C1 segment of cervical spinal cord (tissue), 14 donors: ENCODE measurements at places on chromosomes 5 and 9.
A peak's percentile ranks its signal among the peaks of the same experiment; 100 is the strongest.

GRCh38 chr5:10912435-10912834 lies 151.4 kb upstream of the DAP start:
- DNase-seq, result no peak

DNA sequence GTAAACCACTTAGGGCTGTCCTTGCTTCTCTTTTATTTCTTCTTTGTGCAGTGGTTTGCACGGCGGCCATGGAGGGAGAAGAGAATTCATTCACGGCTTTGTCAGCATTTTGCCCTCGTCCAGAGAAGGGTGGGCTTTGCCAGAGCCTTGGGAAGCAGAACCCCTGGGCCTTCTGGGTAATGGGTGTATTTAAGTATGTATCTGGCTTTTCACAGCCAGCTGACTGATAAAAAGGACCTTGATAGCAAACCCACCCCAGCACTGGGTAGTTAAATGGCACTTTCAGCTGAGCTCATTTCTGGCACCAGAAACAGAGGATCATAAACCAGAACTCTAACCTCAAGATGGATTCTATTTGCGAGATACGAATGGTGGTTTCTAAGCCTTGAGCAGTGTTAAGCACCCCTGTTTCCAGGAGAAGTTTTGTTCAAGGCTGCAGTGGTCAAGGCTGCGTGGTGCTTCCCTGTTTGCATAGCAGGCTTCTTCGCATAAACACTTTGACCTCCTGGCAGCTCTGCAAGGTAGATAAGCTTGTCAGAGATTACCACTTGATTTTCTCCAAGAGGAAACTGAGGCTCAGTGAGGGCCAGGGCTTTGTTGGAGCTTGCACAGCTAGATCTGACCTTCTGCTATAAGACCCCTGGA lies 441.6 kb upstream of the KLF4 start:
- no peak for DNase-seq

DNA sequence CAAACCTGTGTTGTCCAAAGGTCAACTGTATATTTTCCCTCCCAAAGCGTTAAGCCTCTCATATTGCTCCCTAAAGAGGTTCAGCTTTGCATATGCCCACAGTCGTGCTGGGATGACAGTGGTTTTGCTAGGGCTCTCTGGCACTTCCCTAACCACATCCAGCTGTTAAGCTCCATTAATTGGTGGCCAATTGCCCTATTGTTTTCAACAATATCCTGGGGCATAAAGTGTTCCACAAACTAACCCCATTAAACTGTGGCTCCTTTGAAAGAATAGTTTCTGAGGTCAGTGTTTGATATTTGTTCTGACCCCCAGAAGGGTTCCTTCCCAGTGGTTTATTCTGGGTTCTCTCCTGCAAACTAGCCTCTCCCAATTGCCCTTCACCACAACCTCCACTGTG lies 194.5 kb downstream of the HSD17B3 start:
- no peak for DNase-seq

GRCh38 chr5:68149189-68149588 lies 66.4 kb upstream of the PIK3R1 start:
- DNase-seq, result no peak

GRCh38 chr9:5480919-5481318 lies 29.4 kb upstream of the PDCD1LG2 start:
- DNase-seq, result no peak

- no peak for DNase-seq
Observed at GRCh38 chr5:35305336-35306020, 75.2 kb upstream of the PRLR start.

- DNase-seq, result no peak
Observed at GRCh38 chr9:91757782-91758181, 192.2 kb downstream of the ROR2 start.

DNA sequence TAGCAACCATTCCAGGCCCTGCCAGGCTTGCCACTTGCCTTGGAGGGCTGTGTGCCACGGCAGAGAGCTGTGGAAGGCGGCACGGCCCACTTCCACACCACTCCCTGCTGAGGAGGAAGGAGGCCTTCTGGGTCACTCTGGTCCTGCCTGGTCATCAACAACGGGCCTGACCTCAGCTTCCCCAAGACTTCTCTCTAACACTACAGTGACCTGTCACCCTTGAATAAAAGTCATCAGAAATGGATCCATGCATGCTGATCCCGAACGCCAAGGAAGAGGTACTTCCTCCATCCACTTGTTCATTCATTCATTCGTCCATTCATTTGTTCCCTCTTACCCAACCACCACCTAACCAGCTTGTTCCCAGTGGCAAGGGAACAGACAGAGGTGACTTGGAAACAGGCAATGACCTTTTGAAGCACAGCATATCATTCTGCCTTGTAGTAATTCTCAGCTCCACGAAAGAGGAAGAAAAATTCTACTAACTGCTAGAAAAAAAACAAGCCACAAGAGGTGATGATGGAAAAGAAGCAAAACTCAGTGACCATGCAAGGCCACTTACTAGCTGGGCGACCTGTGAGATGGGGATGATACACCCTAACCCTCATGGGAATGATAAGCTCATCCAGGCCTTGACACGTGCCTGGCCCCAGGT lies 58.6 kb downstream of the STK10 start:
- DNase-seq, result no peak

DNA sequence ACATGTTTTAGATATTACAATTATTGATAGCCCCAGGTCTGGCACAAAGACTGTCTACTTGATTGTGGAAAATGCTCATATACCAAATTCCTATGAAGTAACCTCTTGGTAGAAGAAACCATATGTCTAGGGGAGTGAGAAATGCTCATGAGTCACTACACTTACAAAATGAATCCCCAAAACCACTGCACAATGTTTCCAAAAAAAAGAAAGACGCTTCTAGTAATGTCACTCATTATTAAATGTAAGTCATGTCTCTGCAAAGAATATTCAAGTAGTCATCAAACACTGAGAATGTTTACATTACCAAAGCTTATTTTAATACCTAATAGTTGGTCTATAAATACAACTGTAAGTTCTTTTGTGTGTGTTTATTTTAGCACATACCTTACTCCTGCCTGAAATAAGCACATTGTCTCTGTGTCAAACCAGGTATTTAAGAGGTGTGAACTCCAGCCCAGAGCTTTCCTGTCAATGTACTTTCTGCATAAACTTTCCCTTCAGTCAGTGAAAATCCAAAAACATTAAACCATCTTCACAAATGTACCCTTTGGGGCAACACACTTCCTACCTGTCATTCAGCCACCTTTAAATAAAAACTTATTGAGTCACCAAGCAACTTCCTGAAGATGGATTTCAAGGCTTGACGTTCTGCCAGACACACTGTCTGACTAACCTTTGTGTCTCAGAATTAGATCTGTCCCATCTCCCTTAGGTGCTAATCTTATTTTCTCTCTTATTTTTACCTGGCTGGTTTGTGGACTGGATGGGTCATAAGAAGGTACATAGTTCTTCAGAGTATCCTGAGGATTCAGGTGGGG lies 194.0 kb downstream of the NFIB start:
- DNase-seq, result no peak

GRCh38 chr9:111163716-111164389 lies 125.6 kb upstream of the LPAR1 start:
- DNase-seq, result no peak

DNA sequence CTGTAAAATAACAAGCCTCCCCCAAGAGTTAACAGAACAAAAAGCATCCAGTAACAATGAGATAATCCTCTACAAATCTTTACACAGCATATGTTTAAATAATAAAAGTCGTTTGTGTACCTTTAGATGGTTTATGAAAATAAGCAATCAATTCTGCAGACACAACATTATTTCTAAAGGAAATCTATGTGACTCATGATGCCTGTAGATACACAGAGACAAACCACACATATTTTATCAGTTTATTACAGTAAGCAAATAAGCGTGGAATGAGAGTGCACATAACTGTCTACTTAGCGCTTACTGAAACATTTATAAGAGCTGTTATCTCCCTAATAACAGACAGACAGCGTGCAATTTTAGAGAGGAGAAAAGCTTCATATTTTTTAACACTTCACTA lies 243.6 kb downstream of the AP3B1 start:
- no peak for DNase-seq

DNA sequence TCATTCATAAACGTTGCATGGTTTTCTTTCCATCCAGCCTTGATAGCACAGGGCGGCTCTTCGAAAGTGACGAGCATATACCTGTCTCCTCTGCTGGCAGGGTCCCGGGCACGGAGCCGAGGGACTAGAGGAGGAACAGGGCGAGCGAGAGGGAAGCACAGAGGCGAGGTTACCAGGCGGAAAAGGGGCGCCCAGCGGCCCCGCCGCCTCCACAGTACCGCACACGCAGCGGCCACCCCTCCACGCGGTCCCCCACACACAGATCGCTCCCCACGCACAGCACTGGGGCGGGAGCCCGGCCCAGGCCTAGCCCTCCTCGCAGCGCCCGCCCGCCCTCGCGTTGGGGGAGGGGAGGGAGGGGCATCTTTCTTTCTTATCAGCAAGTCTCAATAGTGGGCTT lies 296.6 kb upstream of the DAB2 start:
- no peak for DNase-seq

DNA sequence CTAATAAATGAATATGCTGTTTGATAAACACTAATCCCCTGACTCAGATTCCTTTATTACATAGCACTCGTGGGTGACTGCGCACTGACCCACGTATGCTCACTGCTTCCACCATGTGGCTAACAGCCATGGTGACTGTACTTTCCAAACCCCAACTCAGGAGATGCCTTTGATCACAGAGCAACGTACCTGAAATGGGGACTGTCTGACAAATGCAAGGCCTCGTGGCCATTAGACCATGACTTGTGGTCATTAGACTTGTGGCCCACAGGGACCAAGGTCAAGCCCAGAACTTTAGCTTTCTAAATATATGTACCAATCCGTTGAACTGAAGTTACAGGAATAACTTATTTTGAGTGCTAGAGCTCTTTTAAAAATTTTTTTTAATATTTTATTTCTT lies 46.6 kb downstream of the CYFIP2 start:
- peak; percentile 6 for DNase-seq

DNA sequence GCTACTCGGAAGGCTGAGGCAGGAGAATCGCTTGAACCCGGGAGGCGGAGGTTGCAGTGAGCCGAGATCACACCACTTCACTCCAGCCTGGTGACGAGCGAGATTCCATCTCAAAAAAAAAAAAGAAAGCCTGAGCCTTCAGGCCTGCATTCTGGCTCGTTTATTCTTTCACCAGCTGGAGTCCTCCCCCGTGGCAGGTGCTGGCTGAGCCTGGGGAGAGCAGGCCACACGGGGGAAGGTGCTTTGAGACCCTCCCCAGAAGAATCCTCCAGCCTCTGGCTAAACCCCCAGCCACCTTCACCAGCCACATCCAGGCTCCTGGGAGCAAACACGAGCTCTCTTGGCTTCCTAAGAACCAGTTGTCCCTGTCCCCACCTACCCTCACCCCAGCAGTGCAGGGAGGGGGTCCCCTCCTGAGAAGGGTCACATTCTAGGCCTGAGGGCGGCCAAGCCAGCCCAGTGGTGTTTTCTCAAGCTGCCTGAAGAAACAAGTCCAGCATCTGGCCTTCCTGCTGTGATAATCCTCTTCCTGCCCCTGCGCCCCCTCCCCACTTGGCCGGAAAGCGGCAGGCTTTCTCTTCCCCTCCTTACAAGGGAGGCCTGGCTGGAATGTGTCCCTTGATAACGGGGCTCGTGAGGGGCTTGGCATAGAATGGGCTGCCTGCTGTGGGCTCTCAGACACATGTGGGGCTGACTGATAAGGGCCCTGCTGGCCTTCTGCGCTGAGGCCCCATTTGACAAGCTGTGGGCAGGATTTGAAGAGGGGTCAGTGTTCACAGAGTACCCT lies 41.5 kb downstream of the PLPP7 start:
- DNase-seq, result no peak

DNA sequence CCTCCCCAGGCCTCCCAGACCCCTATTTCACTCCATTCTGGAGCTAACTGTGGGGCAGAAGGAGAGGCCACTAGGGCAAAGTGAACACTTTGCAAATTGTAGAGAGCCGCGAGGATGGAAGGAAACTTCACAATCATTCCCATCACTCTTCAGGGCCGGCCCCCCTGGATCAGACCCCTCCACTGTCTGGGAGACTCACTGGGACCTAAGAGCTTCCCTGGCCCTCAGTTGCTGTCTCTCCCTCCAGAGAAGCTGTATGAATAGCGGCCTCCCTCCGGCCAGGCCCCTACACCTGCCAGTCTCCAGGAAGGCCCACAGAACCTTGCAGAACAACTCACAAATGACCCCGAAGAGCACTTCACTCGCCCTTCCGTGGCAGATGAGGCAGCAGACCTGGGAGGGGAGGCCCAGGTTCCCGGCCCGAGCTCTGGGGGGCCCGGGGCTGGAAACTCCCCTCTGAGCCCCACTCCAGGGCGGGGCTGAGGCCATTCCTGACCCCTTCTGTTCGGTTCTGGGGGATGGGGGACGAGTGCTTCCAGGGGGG lies 141.9 kb upstream of the IER5L start:
- DNase-seq, result no peak

GRCh38 chr9:131046581-131047202 lies 37.7 kb downstream of the LAMC3 start:
- DNase-seq, result no peak

DNA sequence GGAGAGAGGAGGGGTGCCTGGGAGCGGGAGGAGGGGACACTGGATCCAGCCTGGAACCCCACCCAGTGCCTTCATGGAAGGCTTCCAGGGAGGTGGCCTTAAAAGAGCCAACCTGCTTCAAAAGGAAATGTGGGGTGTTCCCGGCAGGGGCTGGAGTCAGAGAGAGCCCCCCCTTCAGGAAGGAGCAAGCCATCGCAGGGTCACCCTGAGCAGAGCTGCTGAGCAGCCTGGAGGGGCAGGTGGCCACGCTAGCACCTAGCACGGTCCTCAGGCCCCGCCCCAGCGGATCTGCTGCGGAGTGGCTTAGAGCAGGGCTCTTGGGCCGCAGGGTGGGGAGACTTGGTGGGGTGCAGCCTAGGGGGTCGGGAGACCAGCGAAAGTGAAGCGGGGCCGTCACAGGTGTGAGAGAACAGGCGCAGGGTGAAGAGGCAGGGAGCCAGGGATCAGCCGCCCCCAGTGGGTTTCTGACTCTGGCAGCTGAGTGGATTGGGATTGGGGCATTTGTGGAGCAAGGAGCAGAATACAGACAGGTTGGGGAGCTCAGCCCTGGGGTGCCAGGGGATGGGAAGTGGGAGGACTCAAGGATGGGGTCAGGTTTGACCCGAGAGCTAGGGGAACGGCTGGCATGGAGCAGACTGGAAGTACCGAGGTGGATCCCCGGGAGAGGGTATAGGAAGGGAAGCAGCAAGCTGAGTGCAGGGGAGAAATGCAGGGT lies 1.5 kb downstream of the LCN2 start:
- no peak for DNase-seq

GRCh38 chr5:64883912-64884311 lies 115.2 kb downstream of the CWC27 start:
- no peak for DNase-seq

DNA sequence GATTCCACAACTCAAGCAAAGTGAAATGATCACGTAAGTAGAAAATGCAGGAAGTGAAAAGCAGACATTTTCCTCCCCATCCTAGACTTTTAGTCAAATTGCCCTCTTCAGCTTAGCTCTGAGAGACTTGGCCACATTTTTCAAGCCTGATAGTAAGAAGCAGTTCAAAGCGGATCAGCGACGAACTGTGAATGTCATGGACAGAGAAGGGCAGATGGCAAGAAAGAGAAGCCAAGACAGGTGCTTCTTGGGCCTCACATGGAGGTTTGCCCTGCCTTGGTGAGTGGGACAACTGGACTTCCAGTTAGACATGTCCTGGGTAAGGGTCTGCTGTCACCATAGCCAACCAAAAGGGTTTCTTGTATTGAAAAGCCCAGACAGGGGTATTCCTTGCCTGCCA lies 291.5 kb downstream of the MED10 start:
- DNase-seq, result no peak

GRCh38 chr5:175866377-175866907 lies 4.9 kb upstream of the CPLX2 start:
- DNase-seq, result no peak
